ENCODE measurements at places on chromosomes 12 and 14.

DNA sequence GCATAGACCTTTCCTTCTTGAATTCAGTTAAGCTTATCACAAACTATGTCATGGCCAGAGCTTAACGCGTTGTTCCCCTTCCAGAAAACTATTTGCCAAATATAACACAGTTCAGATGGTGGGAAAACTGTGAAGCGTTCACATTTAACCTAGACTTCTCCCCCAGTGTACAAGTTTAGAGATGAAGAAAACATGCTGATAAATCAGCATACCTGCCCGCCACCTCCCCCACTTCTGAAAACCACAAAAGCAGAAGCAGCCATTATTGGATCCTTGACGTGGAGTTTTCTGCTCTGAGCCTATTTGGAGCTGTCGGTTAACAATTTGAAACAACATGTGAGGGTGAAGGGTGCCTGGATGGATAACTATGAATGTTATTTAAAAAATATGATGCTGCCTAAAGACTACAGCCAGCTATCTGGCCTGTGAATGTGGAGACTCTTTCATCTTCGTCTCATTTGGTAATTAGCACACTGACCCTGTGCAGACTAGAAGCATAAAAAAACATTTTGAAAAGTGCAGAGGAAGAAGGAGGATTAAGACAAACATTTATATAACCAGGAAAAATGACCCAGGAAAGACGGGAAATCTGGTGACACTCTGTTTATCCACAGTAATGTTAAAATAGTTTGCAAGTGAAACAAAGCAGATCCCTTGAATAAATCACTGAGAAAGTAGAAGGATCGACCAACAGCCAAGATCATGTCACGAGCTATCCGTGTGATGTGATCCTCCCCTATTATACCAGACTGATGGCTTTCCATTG, 408.2 kb downstream of the AEBP2 start:
- no peak for DNase-seq

GRCh38 chr12:127619869-127620734, 646.9 kb upstream of the TMEM132C start:
- DNase-seq, result no peak

DNA sequence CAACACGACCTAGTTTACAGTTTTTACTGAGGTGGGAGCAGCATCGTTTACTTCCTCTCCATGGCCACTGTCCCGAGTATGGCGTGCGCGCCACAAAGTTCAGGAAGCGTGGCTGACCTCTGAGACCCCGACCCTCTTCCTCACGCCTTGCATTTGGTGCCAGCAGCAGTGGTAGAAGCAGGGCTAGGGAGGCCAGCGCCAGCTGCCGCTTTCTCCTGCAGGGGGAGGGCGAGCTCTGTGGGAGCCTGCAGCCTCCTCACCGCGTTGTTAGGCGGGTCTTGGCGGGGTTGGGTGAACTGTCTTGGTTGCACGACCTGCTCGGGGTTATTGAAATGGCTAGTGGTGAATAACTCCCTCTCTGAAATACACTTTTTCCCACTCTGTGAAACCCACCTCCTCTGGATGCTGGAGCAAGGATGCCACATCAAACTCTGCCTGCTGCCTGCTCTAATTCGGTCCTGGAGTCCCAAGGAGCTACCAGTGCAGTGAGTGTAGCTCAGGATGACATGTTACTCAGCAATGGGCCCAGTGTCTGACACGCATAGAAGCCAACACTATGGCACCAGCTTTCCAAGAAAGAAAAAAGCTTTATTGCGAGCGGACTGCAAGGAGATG, 22.3 kb upstream of the TDRD9 start:
- DNase-seq, result no peak

GRCh38 chr14:61607570-61608244, 87.6 kb upstream of the HIF1A start:
- no peak for DNase-seq
